Right lobe of liver (tissue), 6 donors: ENCODE measurements at places on chromosomes 1 and 21. TPM values are rescaled to one million over a fixed set of nuclear protein-coding genes. Genes with fewer than 3 reads are reported as not detected.

Gene COL24A1
- not detected for total RNA-seq

GRCh38 chr1:82034812-82035211 is 234.1 kb downstream of the ADGRL2 start:
- no peak for DNase-seq

DNA sequence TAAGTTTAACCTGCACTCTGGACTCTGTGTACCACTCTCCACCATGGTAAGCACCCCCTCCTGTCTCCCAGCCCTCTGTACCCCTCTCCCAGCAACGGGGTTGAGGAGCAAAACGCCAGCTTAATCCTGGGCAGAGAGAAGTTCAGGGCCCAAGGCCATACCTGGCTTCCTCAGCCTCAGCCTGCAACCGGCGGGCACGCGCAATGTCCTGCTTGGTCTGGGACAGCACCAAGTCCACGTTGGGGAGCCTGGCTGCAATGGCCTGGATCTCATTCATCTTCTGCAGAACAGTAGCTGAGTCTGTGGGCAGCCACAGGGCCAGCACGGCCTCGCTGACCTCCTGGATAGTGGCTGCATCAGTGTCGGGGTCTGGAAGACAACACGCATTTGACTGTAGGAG is 33.9 kb downstream of the LAMB3 start:
- no peak for DNase-seq

DNA sequence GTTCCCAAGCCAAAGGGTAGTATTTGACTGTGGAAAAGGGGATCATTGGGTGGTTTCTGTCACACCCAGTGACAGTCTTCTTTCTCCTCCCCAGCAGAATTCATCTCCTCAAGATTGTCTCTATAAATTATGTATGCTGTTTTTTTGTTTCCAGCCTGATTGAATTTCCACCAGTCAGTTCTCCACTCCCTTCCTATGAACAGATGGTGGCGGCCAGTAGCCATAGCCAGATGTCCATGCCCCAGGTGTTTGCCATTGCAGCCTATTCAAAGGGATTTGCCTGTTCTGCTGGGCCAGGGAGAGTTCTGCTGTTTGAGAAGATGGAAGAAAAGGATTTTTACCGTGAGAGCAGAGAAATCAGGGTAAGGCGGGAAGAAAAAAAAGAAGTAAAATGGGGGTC is 12.9 kb downstream of the CFAP57 start:
- DNase-seq, result no peak

DNA sequence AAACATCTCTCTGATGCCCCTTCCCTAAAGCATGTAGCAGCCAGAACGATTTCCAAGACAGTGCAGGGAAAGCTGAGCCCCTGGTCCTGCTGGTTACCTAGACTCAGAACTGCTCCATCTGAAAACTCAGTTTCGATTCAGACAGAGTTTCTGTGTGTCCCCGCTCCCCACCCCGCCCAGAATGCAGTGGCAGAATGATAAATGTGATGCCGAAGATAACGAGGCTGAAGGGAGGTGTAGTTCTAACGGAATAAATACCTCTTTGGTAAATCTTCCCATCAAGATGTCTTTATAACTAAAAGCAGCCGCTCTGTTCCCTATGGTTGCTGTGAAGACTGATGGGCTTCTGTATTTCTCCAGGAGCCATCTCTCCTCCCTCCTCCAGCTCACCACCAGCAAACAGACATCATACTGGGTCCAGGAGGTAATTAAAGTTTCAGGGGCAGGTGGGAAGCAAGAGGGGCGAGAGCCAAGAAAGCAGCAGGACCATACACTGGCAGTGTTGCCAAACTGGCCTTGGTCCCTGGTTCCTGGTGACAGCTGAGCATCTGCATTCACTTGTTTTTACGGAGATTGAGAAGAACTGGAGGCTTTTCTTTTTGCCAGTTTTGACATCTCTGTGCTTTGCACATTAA is 76.9 kb downstream of the DDX20 start:
- no peak for DNase-seq
